ENCODE measurements at places on chromosomes 3 and 15. TPM values are rescaled to one million over a fixed set of nuclear protein-coding genes. Genes with fewer than 3 reads are reported as not detected.

DNA sequence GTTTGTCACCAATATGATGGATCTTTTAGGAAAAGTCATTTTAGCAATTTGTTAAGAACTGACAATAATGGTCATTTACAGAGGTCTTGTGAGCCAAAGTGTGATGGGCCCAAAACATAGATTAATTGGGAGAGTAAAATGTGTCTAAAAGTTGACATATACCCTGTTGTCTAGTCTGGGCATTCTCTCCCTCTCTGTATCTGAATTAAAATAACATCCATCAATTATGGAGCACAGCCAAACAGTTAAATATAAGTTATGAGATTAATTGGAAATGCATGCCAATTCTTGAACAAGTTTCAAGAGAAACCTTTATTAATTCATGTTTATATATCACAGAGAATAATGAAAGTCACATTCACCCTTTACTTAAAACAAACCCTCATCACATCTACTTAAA is 13.6 kb upstream of the NANOGP8 start:
- no peaks in the 10 kb centered on the region for H3K36me3 ChIP-seq
- H3K27ac ChIP-seq: no peak overlapping the region
- no peaks in the 10 kb centered on the region for H3K27me3 ChIP-seq
- no peak for DNase-seq

DNA sequence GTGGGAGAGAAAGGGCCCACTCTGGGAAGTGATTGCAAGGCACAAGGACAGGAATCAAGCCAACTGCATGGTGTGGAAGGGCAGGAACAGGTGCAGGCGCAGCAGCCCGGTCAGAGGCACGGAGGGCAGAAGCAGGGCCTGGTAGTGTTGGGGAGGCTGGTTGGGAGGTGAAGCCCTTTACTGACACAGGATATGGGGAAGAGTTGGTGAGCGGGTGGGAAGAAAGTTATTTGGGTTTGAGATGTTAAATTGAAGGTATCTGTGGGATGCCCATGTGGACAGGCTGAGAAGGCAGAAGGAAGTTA is 83.6 kb upstream of the ABHD2 start:
- H3K27ac ChIP-seq: no peak overlapping the region
- H3K36me3 ChIP-seq: no peaks in the 10 kb centered on the region
- H3K27me3 ChIP-seq: no peaks in the 10 kb centered on the region
- H3K4me1 ChIP-seq: peaks cover 8% of the 10 kb centered on the region
- DNase-seq: no peak

- peaks cover 23% of the 10 kb centered on the region for H3K27me3 ChIP-seq
- DNase-seq: no peak
- H3K27ac ChIP-seq: no peak overlapping the region
Measured at GRCh38 chr3:178359728-178360127, 176.5 kb upstream of the KCNMB2 start.

GRCh38 chr3:139935016-139935865 is at the start of gene CLSTN2:
CLSTN2 (plus strand) TSS chr3:139935185.
- peaks cover 56% of the 10 kb centered on the region for H3K27me3 ChIP-seq
- H3K4me3 ChIP-seq: no peak within 1 kb of the TSS
- peaks cover 2% of the 10 kb centered on the region for H3K4me1 ChIP-seq
- H3K36me3 ChIP-seq: peaks cover 5% of the 10 kb centered on the region

GRCh38 chr15:64804619-64805018 is 20.8 kb downstream of the PIF1 start:
- H3K4me3 ChIP-seq: no peak overlapping the region
- no peak overlapping the region for H3K27ac ChIP-seq
- H3K4me1 ChIP-seq: no peaks in the 10 kb centered on the region
- DNase-seq: no peak
- H3K27me3 ChIP-seq: peaks cover 2% of the 10 kb centered on the region

- H3K27me3 ChIP-seq: no peaks in the 10 kb centered on the region
- H3K27ac ChIP-seq: no peak overlapping the region
- DNase-seq: no peak
- no peaks in the 10 kb centered on the region for H3K36me3 ChIP-seq
Measured at GRCh38 chr3:117297065-117297464, 587.5 kb downstream of the TUSC7 start.

DNA sequence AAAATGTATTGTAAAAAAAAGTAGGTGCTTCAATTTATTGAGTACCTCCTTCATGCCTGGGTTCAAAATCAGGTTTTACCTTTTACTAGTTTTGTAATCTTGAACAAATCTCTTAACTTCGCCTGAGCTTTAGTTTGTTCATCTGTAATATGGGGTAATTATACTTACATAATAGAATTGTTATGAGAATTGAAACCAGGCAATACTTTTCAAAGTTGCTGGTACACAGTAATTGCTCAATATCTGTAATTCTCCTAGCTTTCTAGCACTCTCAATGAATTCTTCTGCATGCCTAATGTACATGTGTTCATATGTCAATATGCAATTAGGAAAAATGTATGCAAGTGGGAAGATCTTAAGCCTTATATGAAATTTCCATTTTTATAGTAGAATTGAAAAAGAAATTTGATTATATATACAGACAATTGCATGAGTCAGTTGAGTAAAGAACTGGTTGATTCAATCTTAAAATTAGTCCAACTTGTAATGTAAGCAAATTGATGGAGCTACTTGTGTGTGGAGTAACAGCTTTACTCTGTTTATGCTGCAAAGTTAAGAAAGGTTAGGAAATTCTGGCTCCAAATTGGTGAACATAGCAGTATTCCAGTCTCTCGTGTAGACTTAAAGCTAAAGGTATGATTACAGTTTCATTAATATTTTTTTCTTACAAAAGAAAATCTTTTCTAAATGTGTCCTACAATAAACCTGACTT is 4.1 kb downstream of the TNFSF10 start:
- H3K27me3 ChIP-seq: no peaks in the 10 kb centered on the region
- no peak for DNase-seq
- H3K36me3 ChIP-seq: peaks cover 18% of the 10 kb centered on the region
- no peak overlapping the region for H3K27ac ChIP-seq
- peaks cover 84% of the 10 kb centered on the region for H3K4me1 ChIP-seq

GRCh38 chr3:11757441-11757875 is 89.2 kb downstream of the TAMM41 start:
- no peaks in the 10 kb centered on the region for H3K27me3 ChIP-seq
- H3K4me1 ChIP-seq: no peaks in the 10 kb centered on the region
- no peak for DNase-seq
- H3K4me3 ChIP-seq: no peak overlapping the region
- no peak overlapping the region for H3K27ac ChIP-seq

GRCh38 chr3:72996473-72997333 is at the start of gene PPP4R2:
PPP4R2 (plus strand) TSS chr3:72996811; CDS start chr3:72997038, 227 bp downstream.
- no peaks in the 10 kb centered on the region for H3K27me3 ChIP-seq
- H3K4me3 ChIP-seq: peak within 1 kb of the TSS; percentile 90
- peaks cover 1% of the 10 kb centered on the region for H3K36me3 ChIP-seq
- H3K4me1 ChIP-seq: peaks cover 39% of the 10 kb centered on the region

- peak overlapping the region; percentile 25 for H3K27ac ChIP-seq
- peak; percentile 51 for DNase-seq
- no peaks in the 10 kb centered on the region for H3K27me3 ChIP-seq
- H3K4me3 ChIP-seq: no peak overlapping the region
Measured at GRCh38 chr15:74376825-74377581, 9.6 kb upstream of the CYP11A1 start.

- peaks cover 15% of the 10 kb centered on the region for H3K27me3 ChIP-seq
- H3K4me3 ChIP-seq: no peak overlapping the region
- H3K36me3 ChIP-seq: no peaks in the 10 kb centered on the region
- no peak for DNase-seq
- no peaks in the 10 kb centered on the region for H3K4me1 ChIP-seq
- no peak overlapping the region for H3K27ac ChIP-seq
Measured at GRCh38 chr3:140456974-140457373, 220.9 kb upstream of the TRIM42 start.

DNA sequence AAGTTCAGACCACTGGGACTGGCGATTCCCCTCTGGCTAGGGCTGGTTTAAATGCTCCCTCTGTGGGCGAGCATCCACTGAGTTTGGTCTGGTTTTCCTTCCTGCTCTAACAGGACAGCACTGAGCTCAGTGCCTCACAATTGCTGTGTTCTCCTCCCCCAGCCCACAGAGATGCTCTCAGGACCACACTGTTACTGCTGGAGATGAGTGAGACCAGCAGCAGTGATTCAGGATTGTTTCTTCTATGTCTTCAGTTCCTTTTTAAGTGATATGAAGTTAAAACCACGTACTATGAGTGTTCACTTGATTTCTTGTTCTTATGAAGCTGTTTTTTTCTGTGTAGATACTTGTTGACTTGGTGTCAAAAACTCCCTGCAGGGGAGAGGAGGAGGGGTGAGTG is 180.4 kb upstream of the COL8A1 start:
- H3K27ac ChIP-seq: no peak overlapping the region
- DNase-seq: no peak
- H3K36me3 ChIP-seq: no peaks in the 10 kb centered on the region
- no peaks in the 10 kb centered on the region for H3K4me1 ChIP-seq
- no peak overlapping the region for H3K4me3 ChIP-seq
- no peaks in the 10 kb centered on the region for H3K27me3 ChIP-seq

- peaks cover 7% of the 10 kb centered on the region for H3K27me3 ChIP-seq
- no peaks in the 10 kb centered on the region for H3K36me3 ChIP-seq
- no peak overlapping the region for H3K4me3 ChIP-seq
- no peak for DNase-seq
Measured at GRCh38 chr3:126375835-126376331, 18.7 kb upstream of the KLF15 start.

DNA sequence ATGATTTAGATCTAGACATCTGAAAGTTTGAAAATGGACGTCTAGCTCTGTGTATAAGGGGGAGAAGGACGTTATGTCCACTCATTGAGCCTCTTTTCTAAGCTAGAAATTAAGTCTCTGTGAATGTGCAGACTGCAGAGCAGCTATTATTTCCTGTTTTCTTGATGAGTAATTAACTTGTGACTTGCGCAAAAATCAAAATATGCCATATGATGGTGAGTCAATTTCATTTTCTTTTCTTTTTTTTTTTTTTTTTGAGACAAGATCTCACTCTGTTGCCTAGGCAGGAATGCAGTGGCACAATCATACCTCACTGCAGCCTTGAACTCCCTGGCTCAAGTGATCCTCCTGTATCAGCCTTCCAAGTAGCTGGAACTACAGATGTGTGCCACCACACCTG is 14.1 kb downstream of the LACTB start:
- peaks cover 16% of the 10 kb centered on the region for H3K36me3 ChIP-seq
- H3K27me3 ChIP-seq: no peaks in the 10 kb centered on the region
- no peak overlapping the region for H3K4me3 ChIP-seq
- DNase-seq: no peak
- no peak overlapping the region for H3K27ac ChIP-seq

DNA sequence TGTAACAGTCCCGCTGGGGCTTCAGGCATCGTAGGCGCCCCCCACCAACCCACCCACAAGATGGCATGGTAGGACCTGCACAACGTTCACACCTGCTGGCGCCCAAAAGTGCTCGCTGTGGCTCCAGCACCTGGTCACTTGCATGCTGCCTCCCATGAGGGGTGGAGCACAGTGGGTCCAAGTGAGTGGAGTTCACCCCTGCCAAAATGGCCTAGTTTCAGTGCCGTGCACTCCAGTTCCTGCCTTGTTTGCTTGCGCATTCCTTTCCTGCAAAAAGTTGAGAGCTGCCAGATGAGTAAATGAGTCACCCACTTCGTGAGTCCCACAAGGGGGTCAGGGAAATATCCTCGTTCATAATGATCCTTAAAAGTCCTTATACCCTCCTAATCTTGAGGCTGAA is 788.7 kb upstream of the DPPA4 start:
- no peaks in the 10 kb centered on the region for H3K36me3 ChIP-seq
- H3K27me3 ChIP-seq: no peaks in the 10 kb centered on the region
- DNase-seq: no peak
- no peak overlapping the region for H3K4me3 ChIP-seq
- no peak overlapping the region for H3K27ac ChIP-seq

GRCh38 chr15:44566155-44566540 is 29.2 kb downstream of the EIF3J start:
- no peaks in the 10 kb centered on the region for H3K36me3 ChIP-seq
- H3K4me3 ChIP-seq: no peak overlapping the region
- no peak for DNase-seq
- no peak overlapping the region for H3K27ac ChIP-seq

GRCh38 chr15:92079047-92079446 is 225.5 kb downstream of the SLCO3A1 start:
- no peaks in the 10 kb centered on the region for H3K36me3 ChIP-seq
- DNase-seq: no peak
- H3K27me3 ChIP-seq: no peaks in the 10 kb centered on the region
- peaks cover 29% of the 10 kb centered on the region for H3K4me1 ChIP-seq
- no peak overlapping the region for H3K4me3 ChIP-seq
- H3K27ac ChIP-seq: no peak overlapping the region

DNA sequence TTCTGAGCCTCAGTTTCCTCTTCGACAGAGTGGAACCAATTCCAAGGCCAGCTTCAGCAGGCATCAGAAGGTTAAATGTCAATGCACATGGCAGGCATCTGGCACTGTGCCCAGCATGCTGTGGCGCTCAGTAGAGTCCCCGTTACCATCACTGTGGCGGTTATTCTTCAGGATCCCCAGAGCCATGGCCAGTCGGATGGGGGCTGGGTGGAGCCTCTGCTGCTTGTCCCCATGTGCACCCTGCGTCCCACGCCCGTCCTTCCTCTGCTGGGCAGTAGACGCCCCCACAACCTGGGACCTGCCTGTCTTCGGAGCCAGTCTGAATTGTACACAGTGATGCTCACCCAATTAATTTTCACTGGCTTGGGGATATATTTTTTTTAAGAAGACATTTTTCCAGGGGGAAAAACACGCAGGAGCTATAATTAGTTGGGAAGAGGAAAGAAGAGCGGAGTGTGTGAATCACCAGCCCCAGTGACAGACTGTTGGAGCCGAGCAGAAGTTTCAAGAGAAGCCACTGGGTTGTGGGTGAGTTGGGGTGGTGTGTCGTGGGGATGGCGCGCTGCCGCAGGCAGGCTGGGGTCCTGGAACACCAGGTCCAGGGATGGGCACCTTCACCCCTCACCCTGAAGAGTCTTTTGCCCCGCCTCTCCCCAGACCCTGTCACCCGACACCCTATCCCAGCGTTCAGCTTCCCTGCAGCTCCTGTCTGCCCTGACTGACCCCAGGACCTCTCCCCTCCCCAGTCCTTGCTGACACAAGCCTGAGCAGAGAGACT is 26.8 kb upstream of the RPL29 start:
- H3K4me1 ChIP-seq: no peaks in the 10 kb centered on the region
- H3K36me3 ChIP-seq: no peaks in the 10 kb centered on the region
- H3K27ac ChIP-seq: no peak overlapping the region
- H3K27me3 ChIP-seq: no peaks in the 10 kb centered on the region
- H3K4me3 ChIP-seq: no peak overlapping the region
- no peak for DNase-seq

GRCh38 chr3:48016301-48016973 is at the start of gene MAP4:
MAP4 (minus strand) TSS chr3:48016416; CDS start chr3:47998860, 17,556 bp downstream.
- DNase-seq: no peak
- no peak within 1 kb of the TSS for H3K4me3 ChIP-seq
- no peaks in the 10 kb centered on the region for H3K27me3 ChIP-seq
- peaks cover 17% of the 10 kb centered on the region for H3K4me1 ChIP-seq
- H3K27ac ChIP-seq: no peak within 1 kb of the TSS

- H3K4me3 ChIP-seq: no peak overlapping the region
- H3K27me3 ChIP-seq: peaks cover 1% of the 10 kb centered on the region
- H3K36me3 ChIP-seq: no peaks in the 10 kb centered on the region
- H3K27ac ChIP-seq: no peak overlapping the region
Measured at GRCh38 chr15:54208786-54209185, 230.5 kb downstream of the UNC13C start.

Gene CNBP
- 421 TPM for total RNA-seq

Gene JMJD7
- total RNA-seq: 60.2 TPM

Gene SPSB4
- not detected for total RNA-seq

Gene PPM1L
- 5.9 TPM for total RNA-seq

Gene MYD88
- 40.6 TPM for total RNA-seq

Gene C3orf38
- total RNA-seq: 41.3 TPM

Gene DUOXA2
- not detected for total RNA-seq

Gene COL7A1
- total RNA-seq: 1.6 TPM

Gene CYP19A1
- not detected for total RNA-seq

Gene AAGAB
- total RNA-seq: 28.2 TPM

Gene TMEM207
- not detected for total RNA-seq

Gene AMOTL2
- total RNA-seq: not detected

Data from naive thymus-derived CD8-positive, alpha-beta T cell (primary cell).